Fibroblast of skin of right biceps (primary cell): ENCODE measurements at places on chromosomes 16 and 17.

GRCh38 chr17:72569148-72569946 is 448.5 kb downstream of the SOX9 start:
- DNase-seq, result no peak

DNA sequence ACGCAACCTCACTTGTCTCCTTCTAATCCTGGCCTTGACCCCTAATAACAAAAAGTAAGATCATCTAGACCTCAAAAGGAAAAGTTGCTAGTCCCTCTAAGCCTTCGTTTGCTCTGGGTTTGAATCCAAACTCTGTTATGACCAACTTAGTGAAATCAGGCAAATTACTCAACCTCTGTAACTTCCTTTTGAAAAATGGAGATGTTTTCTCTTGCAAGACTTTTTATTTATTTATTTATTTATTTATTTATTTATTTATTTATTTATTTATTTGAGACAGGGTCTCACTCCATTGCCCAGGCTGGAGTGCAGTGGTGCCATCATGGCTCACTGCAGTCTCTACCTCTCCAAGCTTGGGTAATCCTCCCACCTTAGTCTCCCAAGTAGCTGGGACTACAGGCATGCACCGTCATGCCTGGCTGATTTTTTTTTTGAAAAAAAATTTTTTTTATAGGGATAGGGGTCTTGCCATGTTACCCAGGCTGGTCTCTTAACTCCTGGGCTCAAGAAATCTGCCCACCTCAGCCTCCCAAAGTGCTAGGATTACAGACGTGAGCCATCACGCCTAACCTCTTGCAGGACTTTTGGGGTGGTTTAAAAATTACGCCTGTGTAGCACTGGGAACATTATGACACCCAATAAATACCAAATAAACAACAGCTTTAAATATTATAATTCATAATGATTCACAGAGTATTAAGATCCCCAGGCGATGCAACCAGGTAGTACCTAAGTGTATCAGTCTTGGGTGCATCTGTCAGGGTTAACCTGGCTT is 63.4 kb downstream of the PITPNC1 start:
- DNase-seq, result no peak

DNA sequence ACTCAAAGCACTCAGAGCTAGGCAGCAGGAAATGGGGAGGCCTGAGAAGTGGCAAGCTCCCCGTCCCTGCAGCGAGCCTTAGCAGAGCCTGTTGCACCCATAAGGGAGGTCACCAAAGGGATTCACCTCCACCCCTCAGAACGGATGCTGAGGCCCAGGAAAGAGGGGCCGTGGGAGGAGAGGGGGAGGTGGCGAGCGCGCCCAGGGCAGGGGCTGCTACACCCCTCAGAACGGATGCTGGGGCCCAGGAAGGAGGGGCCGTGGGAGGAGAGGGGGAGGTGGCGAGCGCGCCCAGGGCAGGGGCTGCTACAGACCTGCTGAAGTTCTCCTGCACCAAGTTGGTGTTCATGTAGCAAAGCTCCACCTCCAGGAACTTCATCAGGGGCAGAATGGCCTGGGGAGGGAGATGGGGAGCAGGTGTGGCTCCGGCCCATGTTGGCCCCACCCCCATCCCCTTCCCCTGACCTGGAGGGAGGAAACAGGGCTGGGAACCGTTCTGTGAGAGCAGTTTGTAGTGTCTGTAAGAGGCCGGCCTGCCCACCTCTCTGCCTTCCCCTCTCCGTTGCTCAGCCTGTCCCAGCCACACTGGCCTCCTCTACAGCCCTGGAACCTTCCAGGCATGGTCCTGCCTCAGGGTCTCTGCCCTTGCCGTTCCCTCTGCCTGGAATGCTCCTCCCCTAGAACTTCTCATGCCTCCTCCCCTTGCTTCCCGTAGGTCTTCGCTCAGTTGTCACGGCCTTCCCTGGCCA is 11.4 kb downstream of the UNC13D start:
- no peak for DNase-seq

DNA sequence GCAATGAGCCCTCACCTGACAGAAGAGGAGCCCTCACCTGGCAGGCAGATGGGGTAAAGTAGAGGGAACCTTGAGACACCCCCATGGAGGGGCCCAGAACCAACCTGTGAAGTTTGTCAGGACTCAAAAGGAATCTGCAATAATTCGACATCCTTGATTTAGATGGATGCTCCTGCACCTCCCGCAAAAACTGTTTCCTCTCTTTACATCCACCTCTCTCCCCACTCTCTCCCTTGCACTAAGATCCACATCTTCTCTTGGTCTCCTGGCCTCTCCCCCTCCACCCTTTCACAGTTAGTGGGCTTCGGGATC is 34.9 kb upstream of the RBFOX3 start:
- no peak for DNase-seq

DNA sequence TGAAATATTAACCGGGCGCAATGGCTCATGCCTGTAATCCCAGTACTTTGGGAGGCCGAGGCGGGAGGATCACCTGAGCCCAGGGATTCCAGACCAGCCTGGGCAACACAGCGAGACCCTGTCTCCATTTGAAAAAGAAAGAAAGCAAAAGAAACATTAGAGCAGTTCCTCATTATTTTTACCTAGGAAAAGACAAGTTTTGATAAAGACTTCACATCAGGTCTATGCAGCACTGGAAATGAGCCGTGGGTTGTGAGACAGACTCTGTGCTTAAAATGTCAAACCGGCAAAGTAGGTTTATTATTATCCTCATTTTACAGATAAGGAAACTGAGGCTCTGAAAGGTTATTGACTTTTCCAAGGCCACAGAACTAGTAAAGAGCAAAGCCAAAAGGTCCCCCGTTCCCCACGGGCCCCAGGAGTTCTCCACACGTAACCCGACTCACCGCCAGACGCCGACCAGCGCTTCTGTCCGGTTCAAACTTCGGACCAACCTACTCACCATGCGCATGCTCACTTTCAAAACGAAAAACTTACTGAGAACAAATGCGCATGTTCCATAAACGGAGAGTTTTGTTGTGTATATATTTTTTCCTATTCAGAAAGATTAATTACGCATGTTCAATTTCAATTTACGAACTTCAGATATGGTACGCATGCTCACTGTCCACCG is 356 bp downstream of the TUBD1 start:
- no peak for DNase-seq

- peak; percentile 98 for DNase-seq
Observed at GRCh38 chr17:44326861-44327444, 2.3 kb upstream of the SLC25A39 start.

DNA sequence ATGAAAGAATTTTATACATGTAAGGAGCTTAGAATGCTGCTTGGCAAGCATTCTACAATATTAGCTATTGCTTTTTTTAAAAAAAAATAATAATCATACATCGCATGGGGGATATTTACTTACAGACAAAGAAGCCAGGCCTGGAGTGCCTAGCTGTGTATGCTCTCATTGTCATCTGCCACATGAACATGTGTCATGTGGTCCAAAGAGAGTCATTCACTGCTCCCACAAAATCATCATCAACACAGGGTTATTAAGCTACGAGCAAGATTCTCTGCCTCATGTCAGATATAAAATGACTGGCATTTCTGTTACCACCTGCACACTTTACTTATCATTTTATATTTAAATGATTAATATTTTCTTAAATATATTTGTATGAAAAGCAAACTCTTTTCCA is 1.9 kb upstream of the MT1E start:
- no peak for DNase-seq

DNA sequence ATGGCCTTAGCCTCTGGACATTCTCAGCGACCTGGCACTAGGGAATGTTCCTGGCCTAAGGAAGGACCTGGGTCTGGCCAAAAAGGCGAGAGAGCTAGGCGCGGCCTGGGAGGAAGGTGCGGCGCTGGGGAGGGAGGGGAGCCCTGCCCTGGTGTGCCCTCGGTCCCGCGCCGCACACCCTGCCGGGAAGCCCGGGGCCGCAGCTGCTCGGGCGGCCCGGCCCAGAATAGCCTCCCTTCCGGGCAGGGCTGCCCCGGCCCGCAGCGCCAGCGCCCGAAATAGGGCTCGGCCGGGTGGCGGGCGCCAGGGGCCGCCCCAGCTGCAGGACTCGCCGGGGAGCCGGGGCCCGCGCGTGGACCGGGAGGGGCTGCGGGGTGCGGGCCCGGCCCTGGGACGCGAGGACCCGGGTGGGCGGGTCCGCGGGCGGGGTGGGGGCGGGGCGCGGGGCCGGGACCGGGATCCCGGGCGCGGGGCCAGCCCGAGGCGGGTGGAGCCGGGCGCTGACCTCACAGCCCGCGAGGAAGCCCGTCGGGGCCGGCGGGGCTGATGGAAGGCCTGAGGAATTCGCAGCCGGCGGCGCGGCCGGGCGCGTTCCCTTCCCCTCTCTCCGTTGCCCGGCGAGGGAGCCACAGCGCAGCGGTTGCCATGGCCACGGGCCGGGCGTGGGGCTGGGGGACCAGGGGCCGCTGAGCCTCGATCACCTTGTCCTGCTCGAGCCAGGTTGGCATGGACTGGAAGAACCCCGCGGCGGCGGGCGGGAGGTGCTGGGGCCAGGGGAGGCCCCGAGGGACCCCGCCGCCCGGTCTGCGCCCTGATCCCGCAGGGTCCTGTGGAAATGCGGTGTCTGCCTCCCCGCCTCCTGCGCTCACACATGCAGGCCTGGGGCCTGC is 18.1 kb downstream of the SOCS3 start:
- DNase-seq, result peak; percentile 85

DNA sequence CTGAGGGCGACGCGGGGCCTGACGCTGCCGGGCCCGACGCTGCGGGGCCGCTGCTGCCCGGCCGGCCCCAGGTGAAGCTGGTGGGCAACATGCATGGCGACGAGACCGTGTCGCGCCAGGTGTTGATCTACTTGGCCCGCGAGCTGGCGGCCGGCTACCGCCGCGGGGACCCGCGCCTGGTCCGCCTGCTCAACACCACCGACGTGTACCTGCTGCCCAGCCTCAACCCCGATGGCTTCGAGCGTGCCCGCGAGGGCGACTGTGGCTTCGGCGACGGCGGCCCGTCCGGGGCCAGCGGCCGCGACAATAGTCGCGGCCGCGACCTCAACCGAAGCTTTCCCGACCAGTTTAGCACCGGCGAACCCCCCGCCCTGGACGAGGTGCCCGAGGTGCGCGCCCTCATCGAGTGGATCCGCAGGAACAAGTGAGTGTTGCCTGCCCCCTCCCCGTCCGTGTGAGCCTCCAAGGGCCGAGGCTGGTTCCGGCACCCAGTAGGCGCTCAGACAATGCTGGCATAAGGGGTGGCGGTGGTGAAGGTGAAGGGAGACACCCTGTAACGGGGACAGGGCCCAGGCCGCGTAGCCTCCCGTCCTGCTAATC is 676 bp downstream of the CPD start:
- DNase-seq, result no peak

DNA sequence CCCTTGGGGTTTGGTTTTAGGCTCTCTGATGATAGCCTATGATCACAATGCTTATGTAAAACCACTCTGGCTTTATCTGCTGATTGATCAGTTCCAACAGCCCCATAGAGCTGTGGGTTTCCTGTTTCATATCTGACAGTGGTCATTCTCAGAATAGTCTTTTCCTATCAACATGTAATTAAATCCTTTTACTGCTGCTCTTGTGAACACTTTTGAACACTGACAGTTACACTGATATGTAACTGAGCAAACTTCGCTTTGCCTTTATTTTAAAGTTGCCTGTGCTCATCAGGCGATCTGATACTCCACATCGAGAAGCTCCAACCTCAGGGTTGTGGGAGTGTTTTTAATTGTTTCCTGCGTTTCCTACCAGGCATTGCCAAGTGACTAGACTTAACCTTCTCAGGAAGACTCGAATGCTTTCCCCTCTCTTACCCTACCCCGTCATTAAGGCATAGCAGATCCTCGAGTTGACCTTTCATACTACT is 17.3 kb upstream of the CLEC18B start:
- no peak for DNase-seq

DNA sequence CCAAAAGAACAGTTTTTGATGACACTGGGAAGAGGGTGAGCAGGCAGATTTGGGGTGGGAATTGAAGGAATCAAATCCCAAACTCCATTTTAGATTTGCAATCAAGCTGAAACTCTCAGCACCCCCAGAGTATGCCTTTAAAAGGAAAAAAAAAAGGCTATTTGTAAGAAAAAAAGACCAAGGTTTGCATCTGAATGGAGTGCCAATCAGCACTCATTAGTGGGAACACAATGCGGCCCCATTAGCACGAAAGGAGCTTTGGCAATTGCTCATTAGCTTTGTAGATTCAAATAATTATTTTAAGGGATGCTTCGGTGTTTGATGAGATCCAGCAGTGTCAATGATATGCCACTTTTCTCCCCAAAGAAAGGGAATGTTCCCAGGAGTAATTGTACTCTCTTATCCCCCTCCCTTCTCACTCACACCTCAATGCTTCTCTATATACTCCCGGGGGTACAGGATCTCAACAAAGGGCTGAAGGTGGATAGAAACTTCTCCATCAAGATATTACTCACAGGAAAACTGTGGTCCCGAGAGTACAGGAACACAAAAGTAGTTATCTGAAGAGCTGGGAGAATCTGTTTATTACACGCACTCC is 32.2 kb downstream of the CHP2 start:
- DNase-seq, result no peak

DNA sequence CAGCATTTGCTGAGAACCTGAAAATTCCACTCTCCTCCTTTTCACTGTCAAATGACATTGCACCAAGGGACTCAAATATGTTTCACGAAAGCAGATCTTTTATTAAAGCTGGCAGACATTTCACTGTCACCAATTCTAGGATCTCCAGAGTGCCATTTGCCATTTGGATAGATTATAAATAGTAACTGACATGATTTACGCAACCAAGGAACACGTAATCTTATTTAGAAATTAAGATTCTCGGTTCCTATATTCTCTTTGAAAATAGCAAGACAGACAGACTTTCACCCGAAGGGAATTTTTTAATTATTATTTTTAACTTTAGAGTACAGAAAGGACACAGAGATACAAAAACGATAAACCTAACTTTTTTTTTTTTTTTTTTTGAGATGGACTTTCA is 49.6 kb downstream of the ANKFY1 start:
- DNase-seq, result no peak

DNA sequence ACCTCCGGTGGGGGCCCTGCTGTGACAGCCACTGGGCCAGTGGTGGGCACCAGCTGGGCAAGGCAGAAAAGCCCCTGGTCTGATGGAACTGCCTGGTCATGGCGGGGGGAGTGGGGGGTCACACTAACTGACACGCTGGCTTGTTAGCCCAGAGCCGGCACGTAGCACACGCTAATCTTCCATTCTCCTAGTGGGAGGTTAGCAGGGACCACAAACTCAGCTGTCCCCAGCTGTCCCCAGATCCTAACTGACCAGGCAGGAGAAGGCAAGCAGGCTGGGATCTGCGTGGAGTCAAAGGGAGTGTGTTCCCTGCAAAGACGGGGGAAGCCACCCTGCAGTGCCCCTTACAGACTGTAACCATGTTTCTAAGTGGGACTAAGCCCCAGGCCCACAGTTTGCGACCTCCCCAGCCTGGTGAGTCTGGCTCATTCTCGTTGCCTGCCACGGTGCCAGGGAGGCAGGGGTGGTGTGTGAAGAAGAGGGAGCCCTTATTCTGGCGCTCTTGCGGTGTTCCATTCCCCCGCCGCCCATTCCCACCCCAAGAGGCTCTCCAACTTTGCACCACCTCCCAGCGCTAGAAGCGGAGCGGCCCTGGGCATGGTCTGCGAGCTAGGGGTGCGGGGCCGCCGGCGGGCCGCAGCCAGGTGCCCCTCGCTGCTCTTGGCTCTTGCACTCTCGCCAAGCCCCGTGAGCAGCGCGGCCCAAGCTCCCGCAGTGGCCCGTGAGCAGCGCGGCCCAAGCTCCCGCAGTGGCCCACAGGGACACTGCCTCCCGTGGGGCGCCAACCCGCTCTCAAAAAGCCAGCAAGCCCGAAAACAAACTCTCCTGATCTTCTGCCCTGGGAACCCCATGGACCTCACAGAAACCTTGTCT is 12.1 kb upstream of the ZNF423 start:
- no peak for DNase-seq

- no peak for DNase-seq
Observed at GRCh38 chr16:59688006-59688405, 953.9 kb upstream of the GOT2 start.
